Activated CD4-positive, alpha-beta T cell treated with anti-CD3 and anti-CD28 coated beads for 36 hours (primary cell): ENCODE measurements at places on chromosomes 16 and 17.
A peak's percentile ranks its signal among the peaks of the same experiment; 100 is the strongest.

- peak; percentile 63 for DNase-seq
These were observed 489 bp downstream of the ZC3H18 start for GRCh38 chr16:88570691-88571092.

DNA sequence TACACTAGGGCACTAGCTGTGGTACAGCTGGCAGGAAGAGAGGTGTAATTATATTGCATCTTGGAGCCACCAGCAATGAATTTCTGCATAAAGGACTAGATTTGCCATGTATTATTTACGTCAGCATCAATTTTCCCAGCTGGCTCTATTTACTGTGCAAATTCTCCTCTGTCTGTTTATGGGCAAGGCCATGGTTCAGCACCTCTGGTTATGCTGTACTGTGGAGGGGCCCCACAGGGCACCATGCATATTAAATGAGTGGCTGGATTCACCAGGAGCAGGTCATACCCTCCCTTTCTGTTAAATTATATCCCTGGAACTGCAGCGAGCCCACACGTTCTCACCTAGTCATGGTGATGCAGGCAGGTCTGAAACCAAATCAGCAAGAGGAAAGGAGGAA lies 19.8 kb downstream of the RAD51D start:
- no peak for DNase-seq

DNA sequence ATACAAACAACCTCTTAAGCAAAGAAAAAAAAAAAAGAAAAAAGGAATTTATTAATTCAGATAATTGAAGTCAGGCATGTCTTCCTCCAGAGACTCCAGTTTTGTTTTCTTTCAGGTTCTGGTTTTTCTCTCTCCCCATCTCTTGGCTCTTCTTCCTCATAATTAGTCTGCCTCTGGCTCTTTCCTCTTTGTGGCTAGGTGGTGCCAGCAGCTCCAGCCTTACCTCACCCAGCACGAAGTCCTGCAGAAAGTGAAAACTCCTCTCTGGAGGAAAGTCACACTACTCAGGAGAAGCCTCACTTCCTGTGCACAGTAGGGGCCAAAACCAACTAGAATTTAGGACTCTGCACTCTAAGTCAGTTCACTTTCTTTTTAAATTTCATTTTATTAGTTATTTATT lies 10.3 kb upstream of the NFAT5 start:
- no peak for DNase-seq

GRCh38 chr16:19588661-19589060 lies 33.2 kb downstream of the VPS35L start:
- DNase-seq: peak; percentile 11

- DNase-seq: no peak
These were observed 7.7 kb downstream of the RAP1GAP2 start for GRCh38 chr17:2803971-2804370.

DNA sequence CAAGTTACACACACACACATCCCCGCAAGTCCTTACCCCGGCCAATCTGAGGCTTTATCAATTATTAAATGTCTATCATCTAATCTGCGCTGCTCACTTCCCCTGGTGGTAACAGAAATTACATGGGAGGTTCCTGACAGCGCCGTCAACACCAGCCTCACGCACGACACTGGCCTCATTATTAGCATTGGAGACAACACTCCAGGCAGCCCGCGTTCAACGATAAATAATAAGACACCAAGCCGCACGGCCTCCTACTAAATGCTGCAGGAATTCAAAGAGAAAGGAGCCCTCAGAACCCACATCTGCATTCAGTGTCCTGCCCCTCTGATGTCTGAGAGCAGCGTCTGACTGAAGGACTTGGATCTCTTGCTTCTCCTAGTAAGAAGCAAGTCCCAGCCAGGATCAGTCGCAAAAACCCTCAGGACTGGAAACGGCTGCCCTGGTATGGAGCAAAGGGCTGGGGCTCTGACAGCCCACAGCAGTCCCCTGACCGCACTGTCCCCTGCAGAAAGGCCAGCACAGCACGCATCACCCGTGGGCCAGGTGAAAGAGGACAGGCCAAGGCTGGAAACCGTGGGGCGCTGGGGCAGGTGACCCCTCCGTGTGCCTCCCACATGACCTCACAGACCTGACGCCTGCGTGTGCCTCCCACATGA lies 7.6 kb upstream of the RPH3AL start:
- DNase-seq: no peak

GRCh38 chr17:78781893-78782304 lies at the start of gene CYTH1:
Gene CYTH1 (minus strand): TSS chr17:78782273. CDS start chr17:78782223, 50 bp downstream.
- no peak for DNase-seq

DNA sequence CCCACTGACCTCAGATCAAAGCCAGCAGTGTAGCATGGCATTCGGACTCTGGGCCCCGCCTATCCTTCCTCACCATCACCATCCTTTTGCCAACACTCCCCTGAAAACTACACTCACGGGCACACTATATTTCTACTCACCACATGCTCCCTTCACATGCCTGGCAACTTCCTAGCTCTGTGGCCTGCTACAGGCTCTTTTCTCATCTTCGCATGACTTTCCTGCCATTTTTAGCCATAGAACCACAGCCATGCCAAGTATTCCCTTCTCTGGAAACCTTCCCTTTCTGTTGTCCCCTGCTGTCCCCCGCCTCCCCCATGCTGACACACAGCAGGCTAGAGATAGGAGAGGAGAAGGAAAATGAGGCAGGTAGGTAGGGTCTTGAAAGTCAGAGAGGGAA lies 45.5 kb upstream of the MMP2 start:
- DNase-seq: no peak

DNA sequence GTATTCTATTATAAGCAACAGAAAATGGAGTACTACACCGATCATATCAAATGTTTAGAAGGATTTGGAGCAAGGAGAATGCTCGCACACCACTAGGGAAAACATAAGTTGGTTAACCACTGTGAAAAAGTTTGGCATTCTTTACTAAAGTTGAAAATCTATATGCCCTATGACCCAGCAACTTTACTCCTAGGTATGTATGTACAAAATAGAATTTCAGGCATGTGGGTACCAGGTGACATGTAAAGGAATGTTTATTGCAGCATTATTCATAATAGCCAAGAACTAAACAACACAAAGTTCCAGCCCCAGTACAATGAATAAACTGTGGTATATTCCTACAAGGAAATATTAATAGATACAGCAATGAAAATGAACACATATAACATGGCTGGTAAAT lies 5.8 kb upstream of the HBZ start:
- DNase-seq: no peak

DNA sequence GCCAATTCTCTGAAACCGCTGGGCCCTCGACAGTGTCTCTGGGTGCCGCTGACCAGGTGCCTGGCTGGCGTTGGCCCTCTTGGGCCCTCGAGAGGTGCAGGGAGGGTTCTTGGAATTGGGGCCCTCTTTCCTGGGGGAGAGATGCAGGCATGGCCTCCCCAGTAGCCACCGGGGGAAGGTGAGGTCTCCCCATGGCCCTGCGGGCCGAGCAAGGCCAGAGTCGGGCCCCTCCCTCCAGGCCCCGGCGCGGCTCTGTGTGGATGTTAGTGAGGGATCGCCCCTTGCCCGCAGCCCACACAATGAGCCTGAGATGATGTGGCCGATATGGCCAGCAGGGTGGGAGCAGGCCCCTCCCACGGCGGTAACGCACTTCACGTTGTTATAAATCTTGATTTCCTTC lies 23.1 kb upstream of the C1QTNF8 start:
- no peak for DNase-seq

- DNase-seq: no peak
These were observed 11.8 kb upstream of the TMEM98 start for GRCh38 chr17:32916134-32916533.

DNA sequence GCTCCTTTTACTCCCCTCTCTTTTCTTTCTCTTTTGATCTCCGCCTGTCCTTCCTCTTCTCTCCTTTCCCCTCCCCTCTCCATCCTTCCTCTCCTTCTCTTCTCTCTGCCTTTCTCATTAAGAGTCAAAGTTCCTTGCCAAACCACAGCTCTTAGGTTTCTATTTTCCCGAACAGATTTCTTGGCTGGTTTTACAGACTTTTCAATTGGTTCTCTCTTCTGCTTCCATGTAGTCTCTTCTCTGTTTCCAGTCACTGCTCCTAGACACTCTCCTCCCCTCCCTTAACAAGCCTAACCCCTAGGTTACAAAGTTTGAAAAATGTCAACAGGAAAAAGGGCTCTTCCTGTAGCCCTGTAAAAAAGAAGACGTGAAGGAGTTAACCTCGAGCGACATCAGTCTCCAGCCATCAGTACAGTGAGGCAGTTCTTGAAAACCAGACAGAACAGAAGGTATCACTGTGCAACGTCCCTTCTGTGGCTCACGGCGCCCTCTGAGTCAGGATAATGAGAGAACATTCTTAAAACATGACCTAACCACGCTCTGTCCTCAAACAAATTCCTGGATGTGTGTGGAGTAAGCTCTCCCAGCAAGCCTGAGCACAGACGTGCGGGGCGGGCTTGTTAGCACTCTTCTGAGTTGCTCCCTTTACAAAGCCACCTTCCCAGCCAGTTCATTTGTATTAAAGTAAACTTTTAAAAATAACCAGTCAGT lies 11.6 kb upstream of the MARCHF10 start:
- peak; percentile 9 for DNase-seq
